ENCODE measurements at places on chromosomes 4 and X. TPM values are rescaled to one million over a fixed set of nuclear protein-coding genes. Genes with fewer than 3 reads are reported as not detected.

- no peak for DNase-seq
Measured at GRCh38 chr4:175309041-175309440, 390.9 kb downstream of the ADAM29 start.

DNA sequence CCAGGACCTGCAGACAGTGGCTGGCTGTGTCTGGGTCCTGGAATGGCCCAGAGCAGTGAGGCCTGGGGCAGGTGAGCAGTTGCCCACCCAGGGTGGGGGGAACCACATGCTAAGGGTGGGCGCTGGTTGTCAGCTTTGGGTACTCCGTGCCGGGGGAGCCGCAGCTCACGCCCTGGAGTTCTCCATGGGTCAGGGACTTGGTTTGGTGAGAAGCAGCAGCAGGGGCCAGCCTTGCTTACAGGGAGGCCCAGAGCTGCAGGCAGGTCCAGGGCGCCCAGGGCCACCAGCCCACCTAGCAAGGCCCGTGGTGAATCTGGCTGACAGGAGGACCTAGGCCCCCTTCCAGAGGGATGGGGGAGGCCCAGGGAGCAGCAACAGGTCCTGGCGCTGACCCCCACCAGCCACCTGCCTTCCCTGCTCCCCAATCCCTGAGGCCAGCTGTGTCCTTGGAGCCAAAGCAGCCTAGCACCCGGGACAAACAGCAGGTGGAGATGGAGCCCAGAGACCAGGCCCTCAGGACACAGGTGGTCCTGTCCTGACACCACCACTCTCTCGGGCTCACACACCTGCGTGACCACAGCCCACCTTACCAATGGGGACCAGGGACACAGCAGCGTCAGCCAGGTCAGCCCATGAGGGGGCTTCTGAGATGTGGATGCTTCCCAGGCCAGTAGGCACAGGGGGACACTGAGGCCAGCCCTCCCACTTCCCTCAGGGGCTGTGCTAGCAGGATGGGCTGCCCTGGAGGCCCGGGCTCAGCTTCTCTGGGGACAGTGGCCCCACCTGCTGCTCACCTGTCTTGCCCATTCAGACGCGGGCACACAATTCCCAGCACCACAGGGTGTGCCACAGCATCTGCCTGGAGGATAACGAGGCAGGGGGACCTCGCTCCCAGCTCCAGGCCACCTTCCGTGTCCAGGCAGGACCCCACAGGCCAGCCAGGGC lies 3.5 kb downstream of the MXD4 start:
- DNase-seq = no peak

DNA sequence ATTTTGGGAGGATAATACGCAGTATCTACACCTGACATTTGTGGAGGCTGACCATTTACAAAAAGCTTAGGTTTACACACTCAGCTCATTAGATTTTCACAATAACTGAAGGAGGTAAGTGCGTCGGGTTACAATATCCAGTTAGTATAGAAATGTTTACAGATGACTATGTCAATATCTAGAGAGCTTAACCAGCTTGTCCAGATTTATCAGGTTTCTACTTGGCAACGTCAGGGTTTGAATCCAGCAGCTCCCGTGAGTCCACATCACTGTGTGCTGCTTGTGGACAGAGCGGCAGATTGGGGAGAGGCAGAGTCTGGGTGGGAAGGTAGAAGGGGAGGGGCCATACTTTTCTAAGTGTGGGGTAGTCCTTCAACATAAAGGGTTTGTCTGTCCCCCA lies 28.3 kb downstream of the ARHGAP10 start:
- DNase-seq = no peak

- peak; percentile 87 for DNase-seq
Measured at GRCh38 chr4:4461850-4462249, 74.9 kb downstream of the NSG1 start.

DNA sequence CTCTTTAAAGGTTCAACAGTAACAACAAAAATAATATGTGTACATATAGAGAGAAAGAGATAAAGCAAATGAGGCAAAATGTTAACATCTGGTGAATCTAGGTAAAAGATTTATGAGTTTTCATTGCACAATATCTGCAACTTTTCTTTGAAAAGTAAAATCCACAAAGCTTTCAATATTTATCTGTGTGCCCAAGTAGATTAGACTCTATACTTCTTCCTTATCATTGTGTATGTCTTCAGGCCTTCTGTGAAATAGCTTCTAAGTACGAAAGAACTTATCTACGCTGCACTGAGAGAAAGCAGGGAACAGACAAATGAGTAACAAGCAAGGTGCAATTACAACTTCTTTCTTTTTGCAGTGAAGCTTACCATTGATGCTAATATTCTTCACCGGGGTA lies 81.6 kb downstream of the NPNT start:
- DNase-seq = no peak

- no peak for DNase-seq
Measured at GRCh38 chr4:98864560-98864959, 64.4 kb downstream of the EIF4E start.

Gene ADGRG2
- polyA plus RNA-seq = not detected

Gene NUDT11
- 0.39 TPM for polyA plus RNA-seq
